ENCODE measurements at places on chromosomes 12 and 14.

- DNase-seq, result no peak
Measured at GRCh38 chr12:42643881-42644579, 54.5 kb upstream of the PRICKLE1 start.

DNA sequence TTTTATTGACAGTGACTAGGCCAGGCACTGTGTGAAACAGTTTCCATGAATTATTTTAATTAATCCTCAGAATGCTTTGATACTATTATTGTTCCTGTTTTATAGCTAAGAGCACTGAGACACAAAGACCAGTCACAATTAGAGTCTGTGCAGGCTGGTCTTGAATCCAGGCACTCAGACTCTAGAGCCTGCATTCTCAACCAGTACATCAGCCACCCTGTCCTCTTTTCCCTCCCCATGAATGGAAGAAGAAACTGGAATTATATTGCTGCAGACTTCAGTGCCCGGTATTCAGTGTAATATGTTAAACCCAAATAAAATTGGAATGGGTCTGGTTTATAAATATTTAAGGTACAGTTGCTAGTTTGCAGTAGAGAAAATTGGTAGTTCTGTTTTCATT is 303.0 kb upstream of the RGS6 start:
- no peak for DNase-seq

DNA sequence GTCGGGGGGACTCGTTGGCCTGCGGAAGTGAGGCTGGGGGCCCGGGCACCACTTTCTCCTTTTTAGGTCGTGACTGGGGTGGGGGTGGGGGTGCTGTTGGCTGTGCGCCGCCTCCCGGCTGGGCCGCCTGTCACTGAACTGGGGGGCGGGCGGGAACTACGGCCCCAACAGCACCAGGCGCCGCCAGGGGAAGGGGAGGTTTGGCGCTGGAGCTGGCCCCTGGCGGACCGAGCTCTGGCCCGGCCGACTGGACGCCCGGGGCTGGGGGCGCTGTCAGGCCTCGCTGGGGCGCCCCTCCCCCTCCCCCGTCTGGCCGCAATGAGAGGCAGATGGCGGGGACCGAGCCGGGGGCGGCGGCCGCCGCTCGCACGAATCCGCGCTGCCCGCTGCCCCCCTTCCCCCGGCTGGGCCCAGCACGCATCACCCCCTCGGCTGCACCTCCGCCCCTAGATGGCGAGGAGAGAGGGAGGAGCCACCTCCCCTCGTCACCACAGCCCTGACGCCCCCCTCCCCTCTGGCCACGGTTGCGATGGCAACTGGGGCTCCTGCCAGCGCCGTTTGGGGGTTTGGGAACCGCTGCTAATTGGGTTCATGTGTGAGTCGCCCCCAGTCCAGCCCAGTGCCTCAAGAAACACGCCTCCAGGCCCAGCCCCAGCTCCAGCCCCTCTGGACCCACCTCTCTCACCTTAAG is 723 bp downstream of the NFATC4 start:
- peak; percentile 45 for DNase-seq

GRCh38 chr12:95701275-95701674 is 89.3 kb downstream of the NTN4 start:
- no peak for DNase-seq

- DNase-seq, result no peak
Measured at GRCh38 chr14:21612324-21612723, 22.4 kb downstream of the OR10G2 start.

GRCh38 chr12:42608196-42608825 is 18.8 kb upstream of the PRICKLE1 start:
- DNase-seq, result no peak

GRCh38 chr12:38411426-38411825 is 94.9 kb downstream of the ALG10B start:
- no peak for DNase-seq

GRCh38 chr12:17286874-17287273 is 680.9 kb upstream of the LMO3 start:
- DNase-seq, result no peak

GRCh38 chr14:65357113-65357512 is 55.4 kb upstream of the FUT8 start:
- DNase-seq, result no peak

DNA sequence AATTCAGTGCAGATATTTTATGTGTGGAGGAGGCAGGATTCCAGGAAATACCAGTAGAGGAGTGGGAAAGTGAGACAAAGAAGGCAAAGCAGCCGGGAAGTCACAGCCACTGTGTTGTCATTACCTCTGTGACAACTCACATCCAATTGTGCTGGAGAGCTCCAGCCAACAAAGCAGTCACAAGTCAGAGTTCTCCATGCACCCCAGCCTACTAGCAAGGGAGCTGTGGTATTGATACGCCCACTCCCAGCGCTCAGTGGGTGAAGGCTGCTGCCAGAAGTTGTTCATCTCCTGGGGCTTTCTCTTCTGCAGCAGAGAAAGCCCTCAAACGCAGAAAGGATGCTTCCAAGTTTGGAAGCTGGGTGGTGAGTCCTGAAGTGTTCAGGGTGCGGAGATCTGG is 93.9 kb downstream of the DICER1 start:
- DNase-seq, result no peak

- DNase-seq, result no peak
Measured at GRCh38 chr12:51056242-51056641, 8.1 kb downstream of the LETMD1 start.

- no peak for DNase-seq
Measured at GRCh38 chr14:84814391-84814790, 715.6 kb upstream of the FLRT2 start.

DNA sequence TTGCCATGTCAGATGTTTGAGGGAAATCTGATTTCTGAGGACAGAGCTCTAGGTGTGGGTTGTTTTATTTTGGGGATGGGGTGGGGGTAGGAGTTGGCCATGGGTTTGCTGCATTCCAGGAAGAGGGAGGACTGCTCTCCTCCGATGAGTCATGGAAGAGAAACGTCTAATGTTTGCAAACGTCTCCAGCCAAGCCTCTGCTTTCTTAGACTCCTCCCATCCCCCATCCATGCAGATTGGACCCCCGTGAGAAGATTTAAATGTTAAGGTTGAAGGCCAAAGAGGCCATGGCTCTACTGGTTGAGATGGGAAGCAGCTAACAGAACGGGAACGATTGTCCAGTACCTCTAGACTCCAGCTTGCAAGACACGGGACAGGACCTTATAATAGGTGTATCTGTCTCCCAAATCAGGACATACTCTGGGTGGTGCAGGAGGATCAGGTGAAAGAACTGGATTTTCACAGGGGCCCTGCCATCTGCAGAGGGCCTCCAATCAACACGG is 11.4 kb upstream of the ATP2A2 start:
- DNase-seq, result no peak

DNA sequence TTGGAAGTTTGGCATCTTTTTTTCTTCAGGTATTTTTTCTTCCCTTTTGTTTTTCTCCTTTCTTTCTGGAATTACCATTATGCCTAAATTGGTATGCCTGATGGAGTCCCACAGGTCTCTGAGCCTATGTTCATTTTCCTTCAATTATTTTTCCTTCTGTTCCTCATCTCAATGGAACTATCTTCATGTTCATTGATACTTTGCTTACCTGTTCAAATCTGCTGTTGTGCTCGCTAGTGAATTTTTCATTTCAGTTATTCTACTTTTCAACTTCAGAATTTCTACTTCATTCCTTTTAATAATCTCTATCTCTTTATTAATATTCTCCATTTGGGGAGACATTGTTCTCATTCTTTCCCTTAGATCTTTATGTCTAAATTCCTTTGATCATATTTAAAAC is 15.4 kb upstream of the USP30 start:
- DNase-seq, result no peak

DNA sequence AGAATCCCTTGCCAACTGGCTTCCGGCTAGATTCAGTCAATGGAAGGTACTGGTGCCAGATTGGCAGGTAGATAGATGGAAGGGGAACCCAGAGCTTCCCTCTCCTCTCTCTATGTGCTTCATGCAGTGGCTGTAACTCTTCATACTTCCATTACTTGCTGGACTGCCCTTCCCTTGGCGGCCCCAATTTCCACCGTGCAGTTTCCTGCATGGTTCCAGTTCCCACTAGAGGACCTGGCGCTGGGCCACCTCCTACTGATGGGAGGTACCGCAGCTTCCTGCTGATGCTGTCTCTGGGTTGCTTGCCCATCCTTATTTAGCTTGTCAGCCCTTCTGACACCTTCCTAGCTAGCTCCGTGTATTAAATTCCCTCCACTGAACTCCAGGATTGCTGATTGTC is 226.4 kb downstream of the ANO2 start:
- DNase-seq, result no peak

DNA sequence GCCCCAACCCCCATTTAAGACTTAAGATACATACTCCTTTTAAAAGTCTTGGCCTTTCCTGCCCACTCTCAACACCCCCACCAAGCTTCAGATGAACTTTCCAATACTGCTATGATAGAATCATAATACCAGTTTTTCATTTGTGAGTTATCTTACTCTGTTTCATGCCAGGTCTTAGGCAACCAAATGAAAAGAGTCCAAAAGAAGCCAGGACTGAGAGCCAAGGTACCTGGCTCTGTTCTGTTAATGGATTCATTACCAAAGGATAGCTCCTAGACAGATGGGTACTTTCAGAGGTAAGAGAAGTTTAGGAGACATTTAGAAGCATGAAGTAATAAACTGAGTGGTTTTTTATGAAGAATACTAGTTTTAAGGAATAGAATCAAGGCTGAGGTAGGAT is 34.2 kb downstream of the FANCM start:
- no peak for DNase-seq

- no peak for DNase-seq
Measured at GRCh38 chr12:93497456-93497855, 30.1 kb downstream of the MRPL42 start.

DNA sequence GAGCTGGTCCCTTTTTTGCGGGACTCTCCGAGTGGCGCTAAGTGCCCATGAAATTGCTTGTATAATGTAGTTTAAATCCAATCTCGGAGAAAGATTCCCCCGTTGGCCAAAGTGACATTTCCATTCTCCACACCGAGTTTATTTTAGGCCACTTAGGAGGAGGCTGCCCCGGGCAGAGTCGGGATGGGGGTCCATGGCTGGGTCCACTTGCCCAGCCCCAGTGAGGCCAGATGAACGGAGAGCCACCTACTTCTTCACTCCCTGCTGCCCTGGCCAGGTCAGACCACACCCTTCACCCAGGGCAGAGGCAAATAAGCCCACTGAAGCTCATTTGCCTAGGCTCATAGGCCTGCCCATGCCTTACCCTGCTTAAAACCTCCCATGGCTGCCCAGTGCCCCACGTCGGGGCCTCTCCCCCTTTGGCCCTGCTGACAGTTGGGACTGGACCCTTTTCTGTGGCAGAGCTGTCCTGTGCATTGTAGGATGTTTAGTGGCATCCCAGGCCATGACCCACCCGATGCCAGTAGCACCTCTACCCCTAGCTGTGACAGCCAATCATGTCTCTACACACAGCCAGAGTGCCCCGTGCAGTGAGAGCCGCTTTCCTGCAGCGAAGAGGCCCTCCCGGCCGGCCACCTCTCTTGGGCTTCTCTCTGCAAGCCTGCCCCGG is 51.3 kb downstream of the FAM222A start:
- no peak for DNase-seq

GRCh38 chr12:121467638-121468498 is 68.0 kb downstream of the RNF34 start:
- DNase-seq, result no peak

GRCh38 chr14:38065106-38065762 is 142.5 kb upstream of the SSTR1 start:
- no peak for DNase-seq

DNA sequence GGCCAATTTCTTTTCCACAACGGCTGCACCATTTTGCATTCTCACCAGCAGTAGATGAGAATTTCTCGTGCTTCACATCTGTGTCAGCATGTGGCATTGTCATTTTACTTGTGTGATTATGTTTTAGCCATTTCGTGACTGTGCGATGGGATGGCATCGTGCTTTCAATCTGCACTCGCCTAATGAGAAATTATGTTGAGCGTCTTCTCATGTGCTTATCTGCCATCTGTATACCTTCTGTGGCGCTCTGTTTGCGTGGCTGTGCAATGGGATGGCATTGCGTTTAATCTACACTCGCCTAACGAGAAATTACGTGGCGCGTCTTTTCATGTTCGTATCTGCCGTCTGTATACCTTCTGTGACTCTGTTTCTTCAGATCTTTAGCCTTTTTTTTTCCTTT is 14.9 kb upstream of the GPR132 start:
- no peak for DNase-seq

DNA sequence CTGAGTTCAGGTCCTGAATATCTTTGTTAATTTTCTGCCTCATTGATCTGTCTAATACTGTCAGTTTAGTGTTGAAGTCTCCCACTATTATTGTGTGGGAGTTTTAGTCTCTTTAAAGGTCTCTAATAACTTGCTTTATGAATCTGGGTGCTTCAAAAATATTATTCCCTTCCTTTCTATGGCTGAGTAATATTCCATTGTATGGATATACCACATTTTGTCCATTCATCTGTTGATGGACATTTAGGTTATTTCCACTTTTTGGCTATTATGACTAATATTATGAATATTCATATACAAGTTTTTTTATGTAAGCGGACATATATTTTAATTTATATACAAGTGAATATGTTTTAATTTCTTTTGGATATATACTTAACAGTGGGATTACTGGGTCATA is 82.7 kb downstream of the SDR9C7 start:
- DNase-seq, result no peak

- DNase-seq, result no peak
Measured at GRCh38 chr14:101736585-101736984, 24.9 kb upstream of the PPP2R5C start.

GRCh38 chr12:42473130-42473529 is 116.4 kb downstream of the PRICKLE1 start:
- no peak for DNase-seq

DNA sequence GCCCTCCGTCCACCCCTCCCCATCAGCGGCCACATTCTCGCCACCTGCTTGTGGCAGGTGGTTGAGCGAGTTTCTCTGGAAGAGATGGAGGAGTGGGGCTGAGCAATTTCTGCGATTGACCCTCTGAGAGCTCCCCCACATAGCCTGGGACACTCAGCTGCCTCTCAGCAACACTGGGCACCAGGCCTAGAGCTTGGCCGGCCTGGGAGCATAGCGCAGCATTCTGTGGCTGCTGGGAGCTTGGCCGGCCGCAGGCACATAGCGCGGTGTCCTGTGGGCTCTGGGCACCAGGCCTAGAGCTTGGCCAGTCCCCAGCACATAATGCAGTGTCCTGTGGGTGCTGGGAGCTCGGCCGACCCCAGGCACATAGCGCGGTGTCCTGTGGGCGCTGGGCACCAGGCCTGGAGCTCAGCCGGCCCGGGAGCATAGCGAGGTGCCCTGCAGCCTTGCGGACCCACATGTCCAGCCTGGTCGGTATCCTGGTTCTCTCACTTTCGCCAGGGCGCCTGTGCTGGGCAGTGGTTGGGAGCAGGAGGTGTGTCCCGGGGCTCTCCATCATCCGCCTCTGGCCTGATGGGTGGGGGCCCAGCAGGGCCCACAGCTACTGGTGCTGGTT is 43.8 kb downstream of the LRCOL1 start:
- no peak for DNase-seq

DNA sequence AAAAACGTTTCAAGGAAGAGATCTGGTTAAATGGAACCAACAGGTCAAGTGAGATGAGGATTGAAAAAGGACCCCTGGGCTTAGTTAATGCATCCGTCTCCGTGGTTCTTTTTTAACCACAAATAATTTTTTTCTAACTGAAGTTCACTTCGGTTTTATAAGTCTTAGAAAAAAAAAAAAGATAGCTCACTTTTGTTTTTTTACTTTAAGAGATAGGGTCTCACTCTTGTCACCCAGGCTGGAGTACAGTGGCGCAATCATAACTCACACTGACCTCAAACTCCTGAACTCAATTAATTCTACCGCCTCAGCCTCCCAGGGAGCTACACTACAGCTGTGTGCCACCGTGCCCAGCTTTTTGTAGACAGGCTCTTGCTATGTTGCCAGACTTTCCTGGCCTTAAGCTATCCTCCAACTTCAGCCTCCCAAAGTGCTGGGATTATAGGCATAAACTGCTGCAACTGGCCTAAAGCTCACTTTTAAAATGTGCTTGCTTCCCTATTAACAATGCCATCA is 11.8 kb downstream of the HNRNPC start:
- no peak for DNase-seq
